ENCODE measurements at places on chromosomes 3 and 15. TPM values are rescaled to one million over a fixed set of nuclear protein-coding genes. Genes with fewer than 3 reads are reported as not detected.

GRCh38 chr3:51955893-51956770 lies 951 bp downstream of the GPR62 start:
- no peak for DNase-seq

DNA sequence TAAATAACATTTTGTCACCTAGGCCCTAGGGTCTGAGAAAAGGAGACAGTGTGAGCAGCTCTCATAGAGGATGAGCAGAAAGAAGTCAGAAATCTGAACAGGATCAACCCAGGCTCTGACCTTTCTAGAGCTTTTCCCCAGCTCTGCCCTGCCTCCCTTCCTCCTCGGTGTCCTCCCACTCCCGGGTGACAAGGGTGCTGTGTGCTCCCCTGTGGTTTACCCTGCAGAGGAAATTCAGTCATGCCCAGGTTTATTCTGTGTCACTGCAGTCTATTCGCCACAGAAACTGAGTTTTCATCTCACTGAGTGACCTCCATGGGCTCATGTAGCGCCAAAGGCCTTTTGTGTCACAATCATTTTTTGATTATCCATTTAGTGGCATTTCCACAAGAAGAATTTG lies 76.6 kb downstream of the IL12A start:
- DNase-seq = no peak

Gene EXD1
- total RNA-seq = not detected

DNA sequence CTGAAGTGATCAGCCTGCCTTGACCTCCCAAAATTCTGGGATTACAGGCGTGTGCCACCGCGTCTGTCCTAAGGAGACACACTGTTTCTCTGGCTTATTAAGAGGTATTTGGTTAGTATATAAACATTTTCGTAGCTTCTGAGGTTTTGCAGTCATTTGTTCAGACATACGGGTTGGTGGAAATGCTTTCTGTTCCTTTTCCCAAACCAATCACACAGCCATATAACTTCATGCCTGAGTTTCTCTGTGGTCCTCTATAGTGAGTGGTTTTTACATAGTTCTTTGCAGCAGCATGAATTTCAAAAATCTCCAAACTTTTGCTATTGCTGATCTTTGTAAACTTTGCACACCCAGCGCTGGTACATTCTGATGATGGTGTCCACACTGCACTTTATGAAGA lies 100.5 kb downstream of the AKAP13 start:
- no peak for DNase-seq

Gene CAMK1
- total RNA-seq = 71.5 TPM

Data from omental fat pad (tissue), 4 donors.